ENCODE measurements at places on chromosomes 12 and 14.

GRCh38 chr14:92190768-92191167, 69.0 kb downstream of the CPSF2 start:
- no peak for DNase-seq

- no peak for DNase-seq
Measured at GRCh38 chr14:97781961-97782360, 984.8 kb downstream of the VRK1 start.

DNA sequence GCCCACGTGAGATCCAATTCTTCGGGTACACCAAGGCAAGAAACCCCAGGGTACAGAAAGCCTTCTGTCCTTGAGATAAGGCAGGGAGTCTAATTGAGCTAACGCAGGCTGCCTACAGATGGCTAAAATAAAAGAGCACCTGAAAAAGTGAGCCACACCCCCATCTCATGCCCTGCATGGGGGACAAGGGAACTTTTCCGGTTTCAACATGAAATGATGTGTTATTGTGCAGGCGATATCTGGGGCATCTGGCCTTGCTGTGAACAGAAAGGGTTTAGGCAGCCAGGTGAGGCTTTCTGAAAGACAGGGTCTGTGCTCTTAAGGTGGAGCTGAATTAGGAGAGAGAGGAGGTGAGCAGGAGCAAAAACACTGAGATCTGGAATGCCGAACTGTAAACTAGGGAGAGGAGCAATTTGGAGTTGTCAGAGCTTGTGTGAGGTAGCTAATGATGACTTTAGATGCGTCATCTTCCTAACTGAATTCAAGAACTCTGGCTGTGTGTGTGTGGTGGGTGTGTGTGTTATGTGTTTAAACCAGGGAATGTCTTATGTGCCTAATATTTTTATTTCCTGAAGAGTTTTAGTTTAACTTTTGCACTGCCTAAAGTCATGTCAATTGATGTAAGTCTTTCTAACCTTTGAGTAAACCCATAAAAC, 20.1 kb upstream of the LDHB start:
- DNase-seq = no peak

GRCh38 chr12:40469736-40470135, 222.5 kb upstream of the CNTN1 start:
- DNase-seq = no peak

- DNase-seq = no peak
Measured at GRCh38 chr14:105979446-105979845, 453.1 kb downstream of the TMEM121 start.

DNA sequence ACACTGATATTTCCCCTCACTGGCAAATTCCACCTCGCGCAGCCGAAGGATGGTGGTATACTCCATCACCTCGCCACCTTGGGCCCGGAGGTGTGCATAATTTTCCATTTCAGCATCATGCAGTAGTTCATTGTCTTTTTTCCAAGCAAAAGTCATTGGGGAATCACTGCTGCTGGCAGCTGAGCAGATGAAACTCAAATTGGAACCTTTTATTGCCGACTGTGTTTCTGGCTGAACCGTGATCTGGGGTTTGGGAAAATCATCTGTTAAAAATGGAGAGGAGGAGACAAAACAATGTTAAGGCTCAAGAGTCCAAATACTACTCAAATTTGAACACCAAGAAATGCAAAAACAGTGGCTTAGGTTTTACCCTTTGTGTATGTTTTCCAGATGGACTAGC, 39.7 kb downstream of the LRIG3 start:
- DNase-seq = no peak

- no peak for DNase-seq
Measured at GRCh38 chr12:111841236-111841749, 735 bp upstream of the MAPKAPK5 start.

DNA sequence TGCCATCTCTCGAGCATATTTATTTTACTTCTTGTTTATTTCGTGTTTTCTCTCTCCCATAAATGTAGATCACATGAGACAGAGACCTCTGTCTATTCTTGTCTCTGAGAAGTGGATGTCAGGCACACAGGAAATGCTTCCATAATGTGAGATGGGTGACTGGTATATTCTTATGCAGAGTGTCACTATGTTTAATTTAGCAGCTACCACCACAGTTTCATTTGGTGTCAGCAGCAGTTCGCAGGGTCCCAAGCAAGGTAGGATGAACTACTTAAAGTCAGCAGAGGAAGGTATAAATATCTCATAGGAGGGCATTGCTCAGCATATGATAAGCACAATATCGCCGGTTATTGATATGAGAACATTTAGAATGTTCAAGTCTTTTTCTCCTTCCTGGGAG, 180.9 kb upstream of the CNTN1 start:
- DNase-seq = no peak

GRCh38 chr14:74834692-74835392, 41.1 kb downstream of the PROX2 start:
- peak; percentile 22 for DNase-seq

GRCh38 chr12:79086541-79087296, 222.1 kb downstream of the SYT1 start:
- DNase-seq = no peak

DNA sequence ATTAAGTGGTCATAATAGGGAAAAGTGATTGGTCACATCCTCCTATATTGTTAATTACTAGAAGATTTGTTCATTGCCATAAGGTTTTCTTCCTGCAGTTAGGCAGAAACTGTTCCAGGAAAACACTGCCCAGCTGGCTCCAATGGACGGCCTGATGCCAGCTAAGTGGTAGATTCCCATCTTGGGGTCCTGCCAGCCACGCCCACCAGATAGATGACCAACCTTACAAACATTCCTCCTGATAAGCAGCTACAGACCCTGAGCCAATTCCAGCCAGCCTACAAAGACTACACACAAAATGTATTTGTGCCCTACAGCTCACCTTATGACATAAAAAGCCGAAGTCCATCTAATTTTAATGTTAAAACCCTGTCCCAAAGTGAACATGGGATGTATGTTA, 685.9 kb upstream of the USP15 start:
- DNase-seq = no peak

- DNase-seq = no peak
Measured at GRCh38 chr12:82675246-82675645, 11.5 kb upstream of the TMTC2 start.

GRCh38 chr12:122839907-122840554, 4.8 kb downstream of the HIP1R start:
- peak; percentile 36 for DNase-seq

GRCh38 chr14:28163233-28163632, 603.4 kb upstream of the FOXG1 start:
- no peak for DNase-seq

DNA sequence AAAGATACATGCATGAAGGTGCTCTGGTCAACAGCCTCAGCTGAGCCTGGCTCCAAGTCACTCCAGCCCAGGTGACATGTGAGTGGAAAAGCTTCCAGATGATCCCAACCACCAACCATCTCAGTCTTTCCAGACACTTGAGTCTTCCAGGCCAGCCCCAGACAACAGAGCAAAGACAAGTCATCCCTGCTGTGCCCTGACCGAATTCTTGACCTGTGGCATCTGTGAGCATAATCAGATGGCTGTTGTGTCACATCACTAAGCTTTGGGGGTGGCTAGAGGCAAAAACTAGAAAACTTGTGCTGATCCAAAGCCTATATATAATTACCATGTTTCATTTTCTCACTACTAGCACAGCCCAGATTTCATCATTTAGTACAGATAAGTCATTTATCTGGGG, 50.8 kb upstream of the ISM2 start:
- DNase-seq = no peak

- DNase-seq = no peak
Measured at GRCh38 chr14:99990268-99991170, 74.7 kb upstream of the EVL start.

GRCh38 chr12:45379261-45379660, 163.4 kb downstream of the ANO6 start:
- peak; percentile 30 for DNase-seq

- DNase-seq = no peak
Measured at GRCh38 chr14:70779667-70780066, 29.6 kb downstream of the MAP3K9 start.

DNA sequence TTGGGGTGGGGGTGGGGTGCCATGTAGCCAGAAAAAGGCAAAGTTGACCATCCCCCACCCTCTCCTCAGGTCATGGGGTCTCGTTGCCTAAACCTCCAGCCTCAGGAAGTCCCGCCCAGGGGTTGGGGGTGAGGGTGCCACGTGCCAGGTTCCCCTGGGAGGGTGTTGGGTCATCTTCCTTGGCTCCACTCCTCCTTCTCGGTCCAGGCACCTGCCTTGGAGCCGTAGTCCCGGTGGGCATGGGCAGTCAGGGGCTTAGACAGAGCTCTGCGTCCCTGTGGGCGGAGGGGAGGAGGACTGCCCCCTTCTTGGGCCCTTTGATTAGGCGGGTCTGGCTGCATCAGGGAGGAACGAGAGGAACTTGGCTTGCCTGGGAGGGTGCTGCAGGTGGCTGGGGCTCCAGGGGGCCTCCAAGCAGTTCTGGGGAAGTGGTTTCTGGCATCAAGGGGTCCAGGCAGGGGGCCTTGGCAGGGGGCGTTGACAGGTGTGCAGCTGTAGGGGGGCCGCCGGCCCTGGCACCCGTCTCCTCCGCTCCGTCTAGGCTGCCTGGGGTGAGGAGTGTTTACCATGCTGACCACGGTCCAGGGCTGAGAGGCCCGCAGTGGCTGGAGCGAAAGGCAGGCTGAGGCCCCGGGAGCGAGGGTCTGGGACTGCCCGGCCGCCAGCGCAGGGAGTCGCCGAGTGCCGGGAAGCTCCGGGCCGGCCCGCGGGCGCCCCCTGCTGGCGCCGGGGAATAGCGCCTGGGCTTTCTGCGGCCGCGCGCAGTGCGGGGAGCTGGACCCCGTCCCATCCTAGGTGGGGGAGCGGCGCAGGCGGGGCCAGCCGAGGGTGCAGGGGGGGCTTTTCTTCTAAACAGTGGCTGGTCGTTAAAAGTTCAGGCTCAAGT, 7.9 kb downstream of the SETD1B start:
- peak; percentile 76 for DNase-seq

DNA sequence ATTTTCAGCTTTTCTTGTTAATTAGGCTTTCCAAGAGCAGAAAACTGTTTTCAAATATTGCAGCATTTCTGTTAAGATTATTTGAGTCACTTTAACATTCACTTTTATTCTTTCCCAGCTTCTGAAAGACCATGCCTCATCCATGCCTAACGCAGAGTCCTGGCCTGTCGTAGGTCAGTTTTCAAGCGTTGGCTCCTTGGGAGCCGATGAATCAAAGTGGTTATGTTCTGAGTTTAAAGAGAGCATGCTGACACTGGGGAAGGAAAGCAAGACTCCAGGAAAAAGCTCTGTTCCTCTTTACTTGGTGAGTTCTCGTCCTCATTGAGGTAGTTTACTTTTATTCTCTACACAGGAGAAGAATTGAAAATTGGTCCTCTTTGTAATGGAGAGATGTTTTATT, 33.1 kb downstream of the TDP1 start:
- DNase-seq = no peak

- DNase-seq = no peak
Measured at GRCh38 chr14:70108419-70108818, 80.3 kb downstream of the SLC8A3 start.

GRCh38 chr14:104307627-104308401, 169.4 kb downstream of the KIF26A start:
- DNase-seq = no peak

DNA sequence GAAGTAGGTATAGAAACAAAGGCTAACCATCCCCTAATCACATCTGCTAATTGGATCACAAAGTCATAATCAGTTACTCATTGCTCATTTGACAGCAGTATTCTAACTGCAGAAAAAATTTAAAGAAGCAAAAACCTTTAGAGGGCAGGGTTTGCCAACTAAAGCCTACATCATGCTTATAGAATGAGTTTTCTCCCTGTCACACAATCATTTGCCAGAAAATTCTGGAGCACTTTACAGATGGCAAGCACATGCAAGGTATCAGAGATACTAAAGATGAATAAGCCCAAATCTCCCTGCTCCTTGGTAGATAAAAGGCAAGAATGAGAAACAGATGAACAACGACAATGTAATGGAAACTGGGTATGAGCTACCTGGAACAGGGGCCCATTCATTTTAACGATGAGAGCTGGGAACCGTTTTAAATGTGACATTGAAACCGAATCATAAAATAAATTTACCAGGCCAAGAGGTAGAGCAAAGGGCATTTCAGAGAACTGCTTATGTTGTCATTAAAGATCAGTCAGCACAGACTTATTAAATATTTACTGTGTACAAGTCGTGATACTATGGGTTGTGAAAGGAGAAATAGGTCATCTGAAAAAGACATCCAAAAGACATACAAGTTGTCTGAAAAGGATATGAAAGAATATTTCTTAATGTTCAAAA, 211.4 kb upstream of the ABCD2 start:
- no peak for DNase-seq

DNA sequence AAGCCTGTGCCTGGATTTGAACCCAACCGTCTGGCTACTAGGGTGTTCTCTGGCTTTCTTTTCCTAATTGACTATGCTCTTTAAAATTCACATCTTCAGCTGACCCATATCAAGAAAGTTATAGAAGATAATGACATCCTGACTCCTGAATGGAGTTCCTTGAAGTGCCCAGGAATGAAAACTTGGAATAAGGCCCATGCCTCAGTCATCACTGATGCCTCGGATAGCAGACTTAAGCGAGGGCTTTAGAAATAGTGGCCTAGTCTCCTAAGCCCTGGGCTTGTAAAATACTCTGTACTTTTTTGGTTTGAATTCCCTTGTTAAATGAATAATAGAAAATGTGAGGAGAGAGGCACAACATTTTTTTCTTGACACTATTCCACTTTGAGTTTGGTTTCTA, 39.0 kb downstream of the CHST11 start:
- no peak for DNase-seq

DNA sequence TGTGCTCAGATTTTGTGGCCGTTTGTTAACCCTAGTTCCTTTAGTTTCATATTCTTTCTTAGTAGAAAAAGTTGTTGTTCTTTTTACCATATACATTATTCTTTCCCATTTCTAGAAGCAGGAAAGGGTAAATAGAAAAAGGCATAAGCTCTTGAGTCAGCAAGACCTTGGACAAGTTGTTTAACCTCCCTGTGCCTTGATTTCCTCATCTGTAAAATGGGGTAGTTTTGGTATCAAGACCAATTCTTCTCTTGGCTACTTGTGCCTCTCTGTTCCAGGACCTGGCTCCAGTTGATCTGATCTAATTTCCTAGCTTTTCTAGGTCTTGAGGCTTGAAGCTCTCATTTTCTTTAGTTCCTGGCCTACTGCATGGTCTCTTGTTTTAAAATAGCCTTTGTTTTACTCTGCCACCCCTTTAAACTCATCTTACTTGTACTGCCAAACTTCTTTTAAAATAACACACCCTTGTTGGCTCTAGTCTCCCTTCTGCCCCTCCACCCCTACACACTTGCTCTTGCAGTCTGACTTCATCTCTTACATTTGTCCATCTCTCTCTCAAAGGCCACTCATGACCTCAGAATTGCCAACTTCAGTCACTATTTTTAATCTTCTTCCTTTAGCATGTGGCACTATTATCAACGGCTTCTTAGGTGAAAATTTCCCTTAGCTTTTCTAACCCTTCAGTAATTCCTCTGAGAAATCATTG, 143.7 kb downstream of the TTLL5 start:
- no peak for DNase-seq

DNA sequence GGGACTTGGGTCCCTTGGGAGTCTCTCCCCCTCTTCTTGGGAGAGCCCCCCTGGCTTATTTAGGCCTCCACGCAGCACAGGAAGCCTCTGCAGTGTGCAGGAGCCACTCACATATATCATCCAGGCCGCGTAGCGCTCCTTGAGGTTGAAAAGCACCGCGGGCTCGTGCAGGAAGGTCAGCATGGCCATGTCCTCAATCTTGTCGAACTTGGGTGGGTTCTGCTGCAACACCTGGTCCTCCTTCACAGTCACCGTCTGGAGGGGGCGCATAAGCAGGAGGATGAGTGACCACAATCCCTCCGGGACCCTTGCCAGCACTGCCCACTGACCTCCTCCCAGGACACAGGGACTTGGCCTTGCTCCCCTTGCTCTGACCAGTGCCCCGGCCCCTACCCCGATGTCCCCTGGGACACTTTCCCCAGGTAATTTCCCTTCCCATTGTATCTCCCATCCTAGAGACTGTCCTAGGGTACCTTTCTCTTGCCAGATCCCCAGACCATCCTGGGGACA, 2.5 kb downstream of the MYH6 start:
- DNase-seq = no peak
